ENCODE measurements at places on chromosomes 4 and X.

DNA sequence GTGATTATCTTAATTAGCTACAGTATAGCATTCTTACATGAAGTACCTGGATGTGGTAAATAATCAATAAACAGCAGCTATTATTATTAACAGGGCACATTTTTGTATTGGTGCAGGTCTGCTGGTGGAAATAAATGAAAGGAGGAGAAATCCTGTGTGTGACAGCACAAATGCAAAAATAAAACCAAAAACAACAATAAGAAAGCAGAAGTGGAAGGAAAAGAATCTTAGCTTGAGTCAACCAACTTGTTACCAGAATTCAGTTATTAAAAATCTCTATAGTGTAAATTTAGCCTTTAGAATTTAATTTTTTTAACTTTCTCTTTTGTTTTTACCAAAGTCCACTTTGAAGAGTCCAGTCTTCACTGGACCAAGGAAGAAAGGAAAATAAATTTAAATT is 63.1 kb upstream of the LSM6 start:
- peak; percentile 41 for DNase-seq

DNA sequence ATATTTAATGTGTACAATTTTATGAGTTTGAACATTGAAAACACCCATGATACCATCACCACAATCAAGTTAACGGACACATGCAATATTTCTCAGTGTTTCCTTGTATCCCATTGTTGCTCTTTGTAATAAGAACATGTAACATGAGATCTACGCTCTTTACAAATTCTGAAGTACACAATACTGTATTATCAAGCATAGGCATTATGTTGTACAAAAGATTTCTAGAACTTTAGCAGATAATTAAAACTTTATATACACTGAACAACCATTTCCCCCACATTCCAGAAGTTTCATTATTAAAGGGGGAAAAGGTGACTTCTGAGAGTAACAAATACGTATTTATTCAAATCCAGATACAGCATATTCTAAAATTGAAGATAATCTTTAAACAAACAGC is 114.5 kb downstream of the SLC10A7 start:
- no peak for DNase-seq

GRCh38 chr4:137266511-137266910 is 265.8 kb downstream of the PCDH18 start:
- no peak for DNase-seq

- no peak for DNase-seq
Observed at GRCh38 chr4:181078196-181078595, 1165.0 kb upstream of the TENM3 start.

DNA sequence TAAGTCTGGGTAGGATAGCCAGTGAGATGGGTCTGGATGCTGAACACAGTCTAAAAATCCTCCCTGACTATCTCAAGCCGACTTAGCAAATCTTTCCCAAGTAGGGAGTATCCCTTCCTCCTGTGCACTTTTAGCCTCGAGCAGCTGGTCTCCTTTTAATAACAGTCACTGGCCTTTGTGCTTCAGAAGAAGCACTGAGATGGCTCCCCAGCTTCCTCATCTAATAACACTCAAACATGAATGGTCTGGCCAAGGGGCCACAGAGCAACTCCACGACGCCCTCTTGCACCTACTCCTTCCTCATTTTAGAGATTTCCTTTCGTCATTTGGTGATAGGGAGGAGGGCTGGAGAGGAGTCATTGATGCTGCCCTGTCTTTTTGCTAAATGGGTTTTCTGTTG is 78.8 kb upstream of the TMEM150C start:
- DNase-seq, result peak; percentile 15

DNA sequence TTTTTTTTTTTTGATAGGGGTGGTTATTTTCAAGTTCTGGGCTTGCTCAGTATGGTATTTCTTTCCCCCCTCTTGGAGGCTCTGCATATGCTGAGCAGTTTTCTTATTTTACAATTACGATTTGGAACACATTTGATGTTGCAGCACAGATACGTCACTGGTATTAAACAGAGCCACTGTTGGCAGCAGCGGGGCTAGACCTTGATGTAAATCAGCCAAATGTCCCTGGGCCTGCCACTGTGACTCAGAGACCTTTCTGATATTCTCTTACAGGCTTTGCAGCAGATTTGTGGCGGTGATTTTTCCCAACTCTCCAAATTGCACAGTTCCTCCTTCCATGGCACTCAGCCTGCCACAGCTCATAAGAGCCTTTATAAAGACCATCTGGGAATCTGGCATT is 81.1 kb downstream of the VMA21 start:
- DNase-seq, result no peak

DNA sequence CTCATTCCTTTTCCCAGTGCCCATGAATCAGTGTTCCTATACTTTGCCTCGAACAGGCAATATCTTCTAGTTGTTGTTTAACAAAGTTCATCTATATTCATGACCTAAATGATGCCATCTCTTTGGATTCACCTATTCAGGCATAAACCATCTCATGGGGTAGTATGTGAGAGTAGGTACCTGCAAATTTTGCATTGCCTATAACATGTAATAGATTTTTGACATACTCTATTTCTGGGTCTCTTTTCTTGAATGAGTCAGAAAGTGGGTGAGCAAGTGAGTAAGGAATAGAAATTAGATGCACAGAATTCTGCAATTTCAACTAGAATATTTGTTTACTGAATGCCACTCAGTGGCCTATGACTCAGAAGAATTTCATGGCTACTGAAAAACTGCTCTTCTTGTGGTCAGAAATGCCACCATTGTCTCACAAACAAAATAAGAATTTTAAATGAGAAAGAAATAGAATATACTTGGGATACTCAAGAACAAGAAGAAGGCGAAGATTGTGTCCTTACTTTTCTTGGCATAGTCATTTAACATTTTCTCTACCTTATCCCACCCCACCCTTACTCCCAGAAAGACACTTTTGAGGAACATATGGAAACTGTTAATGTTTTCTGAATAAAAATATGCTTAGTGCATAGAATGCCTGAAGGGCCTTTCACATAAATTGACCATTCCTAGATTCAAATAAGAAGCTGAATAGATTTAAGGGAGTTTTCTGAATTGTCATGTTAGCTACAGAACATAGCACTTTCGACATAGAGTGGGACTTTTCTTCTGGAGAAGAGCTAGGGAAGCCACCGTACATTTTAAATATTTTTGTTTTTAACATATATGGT is 86.8 kb downstream of the HHIP start:
- no peak for DNase-seq
